ENCODE measurements at places on chromosomes 7 and 10.

- no peaks in the 10 kb centered on the region for H3K27me3 ChIP-seq
- H3K27ac ChIP-seq: peak within 1 kb of the TSS; percentile 91
- peak within 1 kb of the TSS; percentile 80 for H3K4me3 ChIP-seq
- no peaks in the 10 kb centered on the region for H3K36me3 ChIP-seq
- peak; percentile 77 for DNase-seq
- H3K4me1 ChIP-seq: peaks cover 8% of the 10 kb centered on the region
Measured at GRCh38 chr10:34815185-34816084, at the start of gene PARD3. PARD3 (minus strand) TSS chr10:34815296; CDS start chr10:34814995, 301 bp downstream.

DNA sequence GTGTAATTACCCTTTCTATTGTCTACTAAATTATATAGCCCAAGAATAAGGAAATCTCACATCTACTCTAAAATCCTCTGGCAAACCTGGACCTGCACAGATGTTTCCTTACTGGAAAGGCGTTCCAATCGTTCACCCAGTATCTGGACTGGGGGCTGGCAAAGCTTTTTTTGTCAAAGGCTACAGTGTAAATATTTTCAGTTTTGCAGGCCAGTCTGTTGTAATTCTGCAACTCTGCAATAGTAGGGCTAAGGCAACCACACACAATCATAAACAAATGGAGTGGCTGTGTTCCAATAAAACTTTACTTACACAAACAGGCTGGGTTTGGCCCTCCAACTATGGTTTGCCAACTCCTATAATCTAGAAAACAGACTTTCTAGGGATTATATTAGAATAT is 56.2 kb downstream of the GLI3 start:
- H3K4me3 ChIP-seq: no peak overlapping the region
- no peak overlapping the region for H3K27ac ChIP-seq
- no peaks in the 10 kb centered on the region for H3K27me3 ChIP-seq
- H3K4me1 ChIP-seq: no peaks in the 10 kb centered on the region
- no peaks in the 10 kb centered on the region for H3K36me3 ChIP-seq

- H3K4me3 ChIP-seq: peak overlapping the region; percentile 32
- no peaks in the 10 kb centered on the region for H3K4me1 ChIP-seq
- H3K36me3 ChIP-seq: no peaks in the 10 kb centered on the region
- no peak overlapping the region for H3K27ac ChIP-seq
Measured at GRCh38 chr7:150722431-150722931, 6.1 kb downstream of the GIMAP1 start.

DNA sequence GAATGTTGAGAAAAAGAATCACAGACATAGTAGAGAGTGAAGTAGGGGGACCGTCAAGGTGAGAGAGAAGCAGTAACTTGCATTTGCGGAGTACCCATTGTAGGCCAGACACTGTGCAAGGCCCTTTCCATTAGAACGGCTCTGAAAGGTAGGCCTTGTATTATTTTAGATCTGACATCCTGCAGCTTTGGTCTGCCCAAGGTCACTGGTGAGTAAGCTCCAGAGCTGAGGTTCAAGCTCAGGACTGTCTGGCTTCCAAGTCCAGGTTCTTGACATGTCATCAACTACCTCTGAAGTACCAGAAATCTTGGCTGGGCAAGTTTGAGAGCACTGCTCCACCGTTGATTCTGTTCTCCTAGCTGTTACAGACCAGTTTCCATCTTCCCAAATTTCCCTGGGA is 13.2 kb upstream of the EVX1 start:
- no peaks in the 10 kb centered on the region for H3K36me3 ChIP-seq
- H3K27me3 ChIP-seq: no peaks in the 10 kb centered on the region
- no peak overlapping the region for H3K27ac ChIP-seq
- no peak for DNase-seq
- no peaks in the 10 kb centered on the region for H3K4me1 ChIP-seq
- H3K4me3 ChIP-seq: no peak overlapping the region

DNA sequence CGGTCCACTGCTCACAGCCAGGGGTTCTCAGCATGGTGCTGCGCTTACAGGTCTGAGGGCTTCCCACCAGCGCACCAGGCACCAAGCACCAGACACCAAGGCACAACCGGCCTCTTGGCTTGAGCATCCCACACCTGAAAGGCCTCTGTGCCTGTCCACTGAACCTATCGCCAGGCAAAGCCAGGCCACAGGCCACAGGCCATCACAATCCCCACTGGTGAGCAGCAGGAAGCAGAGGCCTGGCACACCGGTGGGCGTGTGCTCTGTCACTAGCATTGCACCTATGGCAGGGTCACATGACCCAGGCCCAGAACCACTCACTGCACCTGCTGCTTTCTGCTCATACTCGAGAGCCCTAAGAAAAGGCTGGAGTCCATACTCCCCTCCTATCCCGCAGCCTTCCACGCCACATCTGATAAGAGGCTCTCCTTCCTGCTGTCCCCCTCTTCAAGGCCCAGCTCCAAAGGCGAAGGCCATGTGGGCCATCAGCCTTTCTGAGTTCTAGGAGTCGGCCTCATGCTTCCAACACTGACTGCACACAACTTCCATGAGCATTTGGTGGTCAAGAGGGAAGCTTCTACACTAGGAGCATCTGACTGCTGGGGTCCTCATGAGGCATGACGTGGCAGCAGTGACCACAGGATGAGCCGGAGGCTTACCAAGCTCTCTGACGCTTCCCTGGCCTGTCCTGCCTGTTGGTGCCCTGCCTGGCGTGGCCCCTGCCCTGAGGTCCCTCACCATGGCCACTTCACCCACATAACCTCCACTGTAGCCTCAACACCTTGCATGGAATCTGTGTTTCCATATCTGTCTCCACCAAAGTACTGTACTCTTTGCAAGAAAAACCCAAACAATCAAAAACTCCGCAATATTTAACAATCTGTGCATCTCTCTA is 166.3 kb downstream of the TNS3 start:
- no peaks in the 10 kb centered on the region for H3K4me1 ChIP-seq
- no peaks in the 10 kb centered on the region for H3K27me3 ChIP-seq
- H3K36me3 ChIP-seq: no peaks in the 10 kb centered on the region
- H3K4me3 ChIP-seq: no peak overlapping the region
- no peak overlapping the region for H3K27ac ChIP-seq
- DNase-seq: no peak
